ENCODE measurements at places on chromosomes 12 and 14.

DNA sequence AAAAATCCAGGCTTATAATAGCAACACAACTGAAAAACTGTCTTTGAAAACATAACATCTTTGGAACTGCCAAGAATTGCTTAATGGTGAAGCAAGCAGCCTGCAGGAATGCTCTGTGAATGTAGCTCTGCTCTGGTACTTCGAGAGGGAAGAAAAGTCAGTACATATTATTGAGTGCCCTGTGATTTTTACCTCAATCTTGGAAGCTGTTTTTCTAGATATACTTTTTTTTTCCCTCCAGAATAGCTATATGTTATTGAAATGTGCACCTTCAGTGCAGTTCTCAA is 508.1 kb downstream of the PCNX1 start:
- no peak for DNase-seq

GRCh38 chr14:101353422-101353821 is 207.9 kb upstream of the DIO3 start:
- no peak for DNase-seq

GRCh38 chr12:3042826-3043225 is 34.4 kb upstream of the TSPAN9 start:
- no peak for DNase-seq

DNA sequence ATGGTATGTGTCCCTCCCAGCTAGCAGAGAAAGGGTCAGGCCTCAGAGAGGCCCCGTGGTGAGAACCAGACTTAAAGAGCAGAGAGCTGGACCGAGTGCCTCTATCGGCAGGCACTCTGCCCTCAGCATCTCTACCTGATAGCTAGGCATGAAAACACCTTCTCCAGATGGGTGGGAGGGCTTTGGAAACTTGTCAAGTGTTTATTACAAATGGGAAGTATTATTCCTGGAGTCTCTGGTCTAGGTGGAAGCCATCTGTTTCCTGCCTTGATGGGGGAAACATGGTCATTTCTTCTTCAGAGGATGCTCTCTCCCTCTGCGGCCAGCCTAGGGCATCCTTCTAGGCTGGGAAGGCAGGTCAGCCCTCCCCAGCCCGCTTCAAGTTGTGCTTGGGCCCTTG is 2.3 kb downstream of the TMEM63C start:
- DNase-seq, result no peak

GRCh38 chr14:68643673-68644072 is 149.2 kb downstream of the ZFP36L1 start:
- DNase-seq, result no peak

- DNase-seq, result no peak
Observed at GRCh38 chr14:65604535-65604934, 192.0 kb downstream of the FUT8 start.

DNA sequence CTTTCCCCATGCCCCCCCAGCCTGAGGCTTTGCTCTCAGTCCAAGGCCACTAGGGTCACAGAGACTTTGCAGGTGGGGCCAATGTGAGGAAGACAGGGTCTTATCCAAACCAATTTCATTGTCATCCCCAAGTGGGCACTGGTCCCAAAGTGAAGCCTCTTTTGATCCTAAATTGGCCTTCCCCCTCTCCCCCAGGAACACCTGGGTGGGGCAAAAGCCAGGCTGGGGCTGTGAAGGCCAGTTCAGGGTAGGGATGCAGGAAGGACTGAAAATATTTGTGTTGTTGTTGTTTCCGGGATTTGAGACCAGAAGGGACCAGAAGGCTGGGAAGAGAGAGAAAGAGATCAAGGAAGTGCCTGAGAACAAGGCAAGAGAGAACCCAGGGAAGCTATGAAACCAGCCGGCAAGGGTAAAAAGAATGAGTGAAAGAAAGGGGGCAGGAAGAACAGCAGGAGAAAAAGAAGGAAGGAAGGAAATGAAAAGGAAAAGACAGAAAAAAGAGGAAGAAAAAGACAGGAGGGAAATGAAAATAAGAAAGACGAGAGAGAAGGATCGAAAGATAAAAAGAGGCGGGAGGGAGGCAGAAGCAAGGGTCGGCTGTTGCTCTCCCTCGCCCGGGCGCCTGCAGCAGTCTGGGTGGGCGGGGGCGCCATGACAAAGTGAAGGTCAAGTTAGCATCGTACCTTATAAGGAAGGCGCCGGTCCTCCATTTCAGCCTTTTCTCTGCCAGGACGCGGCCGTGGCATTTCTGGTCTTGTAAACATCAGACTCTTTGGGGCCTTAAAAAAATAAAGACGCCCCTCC is 7.4 kb upstream of the HOXC11 start:
- DNase-seq, result no peak

GRCh38 chr12:57109207-57110103 is 1.7 kb downstream of the STAT6 start:
- no peak for DNase-seq

GRCh38 chr12:10721651-10722501 is 1.2 kb downstream of the YBX3 start:
- peak; percentile 24 for DNase-seq

DNA sequence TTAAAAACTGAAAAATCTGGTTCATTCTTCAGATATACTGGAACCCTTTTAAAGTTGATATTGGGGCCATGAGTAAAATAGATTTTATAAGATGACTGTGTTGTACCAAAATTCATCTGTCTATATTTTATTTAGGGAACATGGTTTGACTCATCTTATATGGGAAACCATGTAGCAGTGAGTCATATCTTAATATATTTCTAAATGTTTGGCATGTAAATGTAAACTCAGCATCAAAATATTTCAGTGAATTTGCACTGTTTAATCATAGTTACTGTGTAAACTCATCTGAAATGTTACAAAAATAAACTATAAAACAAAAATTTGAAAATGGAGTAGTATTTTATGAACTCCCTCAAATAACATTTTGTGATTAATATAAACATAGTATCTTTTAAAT is 14.2 kb downstream of the PTGER2 start:
- DNase-seq, result no peak

DNA sequence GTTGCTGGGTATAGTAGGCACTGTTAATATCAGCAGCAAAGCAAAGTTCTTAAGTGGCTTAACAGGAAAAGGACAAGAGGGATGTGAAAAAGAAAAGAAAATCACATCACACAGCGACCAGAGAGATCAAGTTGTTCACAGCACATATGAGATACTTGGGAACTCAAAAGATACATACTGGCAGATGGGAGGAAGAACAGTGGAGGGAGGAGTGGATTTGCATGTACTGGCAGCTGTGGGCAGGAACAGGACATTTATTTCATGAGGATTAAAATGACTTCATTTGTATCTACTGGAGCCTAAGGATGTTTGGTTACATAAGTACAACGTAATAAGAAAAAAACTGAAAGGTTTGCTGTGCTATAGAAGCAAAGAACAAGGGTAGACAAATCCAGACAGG is 136.5 kb upstream of the IFNG-AS1 start:
- DNase-seq, result no peak

- DNase-seq, result no peak
Observed at GRCh38 chr14:38882533-38882932, 220.5 kb downstream of the SEC23A start.

GRCh38 chr12:77337362-77337761 is 272.0 kb upstream of the E2F7 start:
- no peak for DNase-seq

DNA sequence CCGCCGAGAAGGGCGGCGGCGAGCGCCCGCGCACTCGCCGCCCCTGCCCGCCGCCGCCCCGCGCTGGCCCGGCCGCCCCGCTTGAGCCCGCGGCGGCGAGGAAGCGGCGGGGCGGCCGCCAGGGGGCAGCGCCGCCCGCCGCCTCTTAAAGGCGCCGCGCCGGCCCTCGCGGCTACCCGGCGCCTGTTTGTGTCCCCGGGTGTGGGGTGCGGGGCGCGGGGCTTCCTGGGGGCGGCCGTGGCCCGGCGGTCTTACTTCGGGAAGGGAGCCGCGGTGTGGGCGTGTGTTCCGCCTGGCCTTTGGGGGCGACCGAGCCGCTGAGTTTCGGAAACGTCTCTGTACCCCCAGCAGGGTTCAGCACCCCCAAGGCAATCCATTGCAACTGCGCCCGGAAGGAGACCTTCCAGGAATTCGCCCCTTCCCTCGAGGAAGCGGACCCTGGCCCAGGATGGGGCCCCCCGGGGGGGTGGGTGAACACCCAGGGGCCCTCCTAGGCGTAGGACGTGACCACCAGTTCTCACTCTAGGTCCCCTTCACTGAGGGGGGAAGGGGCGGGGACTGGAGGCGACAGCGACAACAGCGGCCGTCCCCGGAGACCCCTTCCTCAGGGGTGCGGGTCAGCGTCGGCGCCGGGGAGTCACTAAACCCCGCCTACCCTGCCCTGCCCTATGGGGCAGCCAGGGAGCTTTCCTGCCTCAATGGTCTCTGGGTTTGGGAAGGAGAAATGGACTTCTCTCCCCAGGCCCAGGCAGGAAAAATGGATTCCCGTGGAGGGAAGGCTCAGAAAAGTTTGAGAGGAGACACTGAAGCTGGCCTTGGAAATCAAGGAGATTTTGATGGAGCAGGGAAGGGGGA is at the start of gene ITPK1:
Gene ITPK1 (minus strand): TSS at position 105 of the 855 bp plus-strand sequence. CDS start 762 bp downstream, outside the sequence.
- DNase-seq, result peak; percentile 46

DNA sequence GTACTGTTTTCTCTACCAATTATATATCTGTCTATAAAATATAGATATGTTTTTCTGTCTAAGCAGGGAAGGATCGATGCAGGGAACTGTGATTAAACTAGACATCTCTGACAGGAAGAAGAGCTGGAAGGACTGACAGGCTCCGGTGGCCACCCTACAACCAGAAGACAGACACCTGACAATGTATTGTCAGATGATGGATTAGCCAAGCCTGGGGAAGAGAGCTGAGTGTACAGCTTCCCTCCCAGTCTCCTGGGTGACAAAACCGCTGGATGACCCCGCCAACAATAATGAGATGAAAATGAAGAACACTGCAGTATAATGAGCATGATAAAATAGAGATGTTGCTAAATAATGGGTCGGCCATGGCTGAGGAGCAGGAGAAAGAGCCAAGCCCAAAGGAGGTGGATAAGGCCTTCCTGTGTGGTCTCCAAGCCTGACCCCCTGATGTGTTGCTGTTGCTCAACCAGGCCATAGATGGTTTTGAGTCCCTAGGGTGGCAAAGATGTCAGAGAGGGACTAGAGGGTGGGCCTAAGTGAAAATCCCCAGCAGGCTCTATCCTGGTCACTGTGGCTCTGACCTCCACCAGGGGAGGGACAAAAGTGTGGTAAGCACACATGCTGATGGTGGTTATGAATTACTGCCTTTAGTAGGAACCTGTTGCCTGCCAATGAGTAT is 28.2 kb downstream of the DHRS2 start:
- DNase-seq, result no peak

- no peak for DNase-seq
Observed at GRCh38 chr12:81758421-81759189, 545 bp downstream of the PPFIA2 start.

DNA sequence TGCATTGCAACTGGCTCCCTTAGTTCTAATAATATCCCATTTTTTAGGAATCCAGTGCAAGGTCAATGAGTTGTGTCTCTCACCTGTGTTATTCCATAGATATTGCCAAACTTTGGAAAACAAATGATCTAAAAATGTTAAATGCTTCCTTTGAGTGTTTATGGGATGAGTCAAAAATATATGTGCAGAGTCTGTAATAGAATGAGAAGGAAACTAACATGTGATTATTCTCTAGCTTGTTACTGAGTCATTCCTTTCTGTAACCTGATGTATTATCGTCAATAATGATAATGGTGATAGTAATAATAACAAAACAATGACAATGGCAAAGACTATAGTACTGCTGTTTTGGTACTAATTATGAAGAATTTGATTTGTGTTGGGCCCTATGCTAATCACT is 11.5 kb downstream of the ACSS3 start:
- DNase-seq, result no peak

DNA sequence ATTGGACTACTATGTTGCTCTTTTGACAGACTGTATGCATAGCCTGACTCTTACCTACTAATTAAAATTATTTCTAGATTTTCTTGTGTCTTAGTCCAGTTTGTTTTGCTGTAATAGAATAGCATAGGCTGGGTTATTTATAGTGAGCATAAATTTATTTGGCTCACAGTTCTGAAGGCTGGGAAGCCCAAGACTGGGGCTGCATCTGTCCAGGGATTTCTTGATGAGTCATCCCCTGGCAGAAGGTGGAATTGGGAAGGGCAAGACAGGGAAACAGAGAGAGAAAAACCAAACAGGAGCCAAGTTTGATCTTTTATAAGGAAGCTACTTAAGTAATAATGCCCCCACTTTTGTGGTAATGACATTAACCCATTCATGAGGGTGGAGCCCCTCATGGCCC is 759.2 kb upstream of the LRFN5 start:
- DNase-seq, result no peak

GRCh38 chr12:128980623-128981022 is 127.3 kb downstream of the GLT1D1 start:
- DNase-seq, result no peak

DNA sequence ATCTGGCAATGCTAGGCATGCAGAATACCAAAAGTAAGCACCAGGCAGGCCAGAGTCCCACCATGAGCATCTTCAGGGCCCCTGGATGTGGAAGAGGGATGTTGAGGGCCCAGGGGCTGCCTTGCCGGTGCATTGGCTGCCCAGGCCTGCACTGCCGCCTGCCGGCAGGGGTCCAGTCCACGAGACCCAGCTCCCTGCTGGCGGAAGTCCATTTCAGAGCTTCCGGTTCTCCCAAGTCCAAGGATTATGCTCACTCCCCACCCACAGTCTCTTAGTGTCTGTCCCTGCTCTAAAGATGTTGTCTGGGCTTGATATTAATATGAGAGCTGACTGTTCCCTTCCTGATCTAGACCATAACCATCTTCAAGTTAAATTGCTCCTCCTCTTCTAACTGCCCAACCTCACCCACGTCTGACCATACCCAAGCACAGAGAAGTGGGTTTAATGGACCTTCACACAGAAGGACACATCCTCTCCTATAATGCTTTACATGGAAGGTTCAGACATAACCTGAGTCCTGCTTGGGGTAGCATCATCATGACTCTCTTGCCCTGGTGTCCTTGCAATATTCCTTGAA is 117.4 kb downstream of the DAD1 start:
- DNase-seq, result no peak

DNA sequence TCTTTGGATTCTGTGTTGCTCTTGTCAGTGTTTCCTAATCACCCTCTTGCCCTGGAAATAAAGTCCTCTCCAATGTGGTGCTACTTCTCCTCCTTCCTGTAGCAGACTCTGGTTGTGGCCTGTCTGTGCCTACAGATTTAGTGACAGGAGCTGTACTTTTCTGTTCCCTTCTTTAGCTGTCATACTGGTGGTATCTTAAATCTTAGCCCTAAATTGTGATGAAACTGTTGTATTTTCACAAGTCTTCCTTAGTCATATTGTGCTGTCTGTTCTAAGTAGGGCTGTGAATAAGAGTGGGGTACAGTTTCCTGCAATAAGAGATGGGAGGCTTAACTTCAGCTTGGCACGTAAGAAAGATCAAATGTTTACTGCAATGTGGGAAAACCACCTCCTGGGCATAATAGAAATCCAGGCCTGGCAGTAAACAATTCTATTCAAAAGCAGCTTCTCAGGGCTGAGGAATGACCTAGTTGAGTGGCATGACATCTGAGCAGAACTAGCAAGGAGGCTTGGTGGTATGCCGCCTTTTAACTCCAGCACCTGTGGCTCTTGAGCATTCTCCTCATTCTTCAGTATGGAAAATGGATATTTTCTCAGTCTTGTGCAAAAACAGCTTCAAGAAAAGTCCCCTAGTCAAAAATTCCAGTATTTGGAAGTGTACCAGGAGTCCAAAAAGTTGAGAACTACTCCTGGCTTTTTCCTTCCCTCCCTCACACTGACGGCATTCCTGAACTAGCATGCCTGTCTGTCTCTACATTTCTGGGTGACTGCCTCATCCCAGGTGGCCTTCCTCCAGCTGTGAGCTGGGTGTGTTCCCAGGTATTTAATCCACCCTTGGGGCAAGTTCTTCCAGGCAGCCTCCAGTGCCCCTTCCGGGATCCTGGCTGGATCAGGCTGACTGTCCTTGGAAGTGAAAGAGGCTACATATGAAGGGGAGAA is 19.5 kb downstream of the ANO6 start:
- DNase-seq, result no peak
